ENCODE measurements at places on chromosomes 7 and 10.
A peak's percentile ranks its signal among the peaks of the same experiment; 100 is the strongest.

DNA sequence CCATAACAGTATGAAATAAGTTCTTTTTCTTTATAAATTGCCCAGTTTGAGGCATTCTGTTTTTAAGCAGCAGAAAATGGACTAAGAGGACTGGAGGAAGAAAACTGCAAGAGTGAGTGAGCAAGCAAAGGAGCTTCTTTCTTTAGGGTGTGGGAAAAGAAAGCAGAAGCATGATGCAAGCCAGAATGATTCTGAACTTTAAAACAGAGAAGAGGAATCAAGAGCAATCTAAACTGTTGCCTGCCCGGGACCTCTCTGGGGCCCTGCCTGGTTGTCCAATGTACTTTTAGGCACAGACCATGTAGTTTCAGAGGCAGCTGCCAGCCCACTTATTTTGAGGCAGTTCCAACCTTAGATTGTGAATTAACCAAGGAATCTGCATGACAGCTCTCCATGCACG is 186.3 kb downstream of the PLPP4 start:
- no peak for DNase-seq

GRCh38 chr7:2956526-2957368 is 86.9 kb downstream of the CARD11 start:
- DNase-seq: peak; percentile 64

GRCh38 chr7:128940494-128941322 is 3.0 kb downstream of the IRF5 start:
- DNase-seq: no peak

GRCh38 chr7:18320971-18321567 is 174.5 kb upstream of the HDAC9 start:
- DNase-seq: peak; percentile 74

- no peak for DNase-seq
Observed at GRCh38 chr10:74859546-74859945, 33.1 kb downstream of the KAT6B start.

DNA sequence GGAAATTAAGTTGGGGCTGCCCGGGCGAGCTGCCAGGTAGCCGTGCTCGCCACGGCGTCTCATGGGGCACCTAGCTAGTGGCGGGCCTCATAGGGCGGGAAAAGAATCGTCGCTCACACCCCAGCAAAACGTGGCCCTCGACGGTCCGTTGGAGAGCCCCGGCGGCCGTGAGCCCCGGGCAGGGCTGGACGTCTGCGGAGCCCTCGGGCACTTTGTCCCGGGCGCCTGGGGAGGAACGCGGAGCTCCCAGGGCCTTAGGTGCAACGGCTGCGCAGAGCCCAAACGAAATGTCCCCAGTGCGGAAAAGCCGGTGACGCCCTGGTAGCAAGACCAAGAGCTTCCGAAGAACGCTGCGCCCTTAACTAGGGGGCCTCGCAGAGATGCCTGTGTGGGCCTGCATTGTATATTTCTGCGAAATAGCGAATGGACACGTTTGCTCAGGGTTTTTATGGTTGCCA is 866 bp upstream of the SFMBT2 start:
- no peak for DNase-seq

DNA sequence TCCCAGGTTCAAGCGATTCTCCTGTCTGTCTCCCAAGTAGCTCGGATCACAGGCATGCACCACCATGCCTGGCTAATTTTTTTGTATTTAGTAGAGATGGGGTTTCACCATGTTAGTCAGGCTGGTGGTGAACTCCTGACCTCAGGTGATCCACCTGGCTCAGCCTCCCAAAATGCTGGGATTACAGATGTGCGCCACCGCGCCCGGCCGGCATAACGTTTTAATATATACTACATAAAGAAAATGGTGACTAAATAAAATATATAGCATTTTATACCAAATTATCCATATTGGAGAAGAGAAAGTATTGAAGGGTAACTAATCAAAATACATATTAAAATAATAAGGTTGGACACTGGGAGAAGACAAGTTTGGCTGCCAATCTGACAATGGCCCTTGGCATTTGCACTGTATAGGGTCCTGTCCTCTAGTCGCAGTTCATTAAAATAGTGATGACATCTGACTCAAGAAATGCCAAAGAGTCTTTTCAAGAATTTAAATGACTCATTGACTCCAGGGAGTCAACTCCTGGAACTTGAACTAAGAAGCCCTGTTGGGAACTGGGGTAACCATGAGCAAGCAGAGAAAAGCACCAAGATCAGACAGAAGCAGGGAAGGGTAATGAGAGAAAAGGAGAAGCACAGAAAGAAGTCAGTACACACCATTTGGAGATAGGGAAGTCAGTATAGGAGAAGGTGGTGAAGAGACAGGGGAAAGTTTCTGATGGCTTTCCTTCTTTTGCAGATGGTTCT is 91.1 kb downstream of the CH25H start:
- DNase-seq: peak; percentile 71

DNA sequence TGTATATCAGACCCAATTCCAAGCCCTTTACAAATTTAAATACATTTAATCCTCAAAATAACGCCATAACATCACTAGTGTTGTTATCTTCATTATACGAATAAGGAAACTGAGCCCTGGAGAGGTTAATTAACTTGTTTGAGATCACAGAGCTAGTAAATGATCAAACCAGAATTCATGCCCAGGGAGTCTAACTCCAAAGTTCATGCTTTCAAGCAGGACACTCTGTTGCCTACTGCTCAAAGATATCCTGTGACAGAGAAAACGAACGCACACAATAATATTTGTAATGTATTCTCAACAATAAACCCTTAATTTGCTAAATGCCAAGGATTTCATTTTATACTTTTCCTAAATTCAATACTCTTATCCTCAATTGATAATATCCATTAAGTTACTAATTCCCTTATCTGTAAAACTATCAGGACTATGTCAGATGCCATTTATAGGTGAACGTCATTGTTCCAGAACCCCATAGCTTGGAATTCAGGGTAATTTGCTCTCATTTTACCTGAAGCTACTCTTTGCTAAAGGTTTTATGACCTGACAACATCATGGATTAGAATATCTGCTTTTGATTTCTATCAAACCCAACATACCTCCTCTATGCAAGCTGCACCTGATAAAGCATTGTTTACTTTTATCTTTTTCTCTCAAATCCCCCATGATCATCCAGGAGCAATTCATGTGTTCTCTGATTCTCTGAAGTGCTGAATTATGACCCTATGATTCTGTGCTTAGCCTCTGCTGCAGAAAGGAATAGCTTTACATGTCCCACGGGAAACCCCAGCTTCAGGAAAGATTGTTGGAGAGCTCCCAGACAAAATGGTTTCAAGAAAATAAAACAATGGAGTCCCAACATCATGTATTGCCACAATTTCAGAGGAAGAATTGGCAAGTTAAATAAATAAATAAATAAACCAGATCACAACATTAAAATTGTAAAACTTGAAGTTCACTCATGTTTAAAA is 150.2 kb upstream of the CDK1 start:
- no peak for DNase-seq

DNA sequence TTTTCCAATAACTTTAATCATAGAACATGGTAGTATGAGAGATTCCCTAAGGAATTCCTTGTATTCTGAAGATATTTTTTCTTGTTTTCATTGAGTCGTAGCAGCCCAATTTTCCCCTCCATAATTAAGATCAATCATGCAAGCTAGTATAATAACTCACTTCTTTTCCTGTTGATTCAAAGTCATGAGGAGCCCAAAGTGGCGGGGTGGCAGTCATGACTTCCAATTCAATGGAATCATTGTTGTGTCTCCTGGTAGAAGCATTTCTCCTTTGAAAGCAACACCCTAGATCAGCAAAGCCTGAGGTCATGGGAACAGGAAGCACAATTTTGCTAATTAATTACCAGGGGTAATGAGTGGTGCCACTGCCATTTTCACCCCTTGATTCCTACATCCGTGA is 77.6 kb upstream of the MAGI2 start:
- DNase-seq: no peak

DNA sequence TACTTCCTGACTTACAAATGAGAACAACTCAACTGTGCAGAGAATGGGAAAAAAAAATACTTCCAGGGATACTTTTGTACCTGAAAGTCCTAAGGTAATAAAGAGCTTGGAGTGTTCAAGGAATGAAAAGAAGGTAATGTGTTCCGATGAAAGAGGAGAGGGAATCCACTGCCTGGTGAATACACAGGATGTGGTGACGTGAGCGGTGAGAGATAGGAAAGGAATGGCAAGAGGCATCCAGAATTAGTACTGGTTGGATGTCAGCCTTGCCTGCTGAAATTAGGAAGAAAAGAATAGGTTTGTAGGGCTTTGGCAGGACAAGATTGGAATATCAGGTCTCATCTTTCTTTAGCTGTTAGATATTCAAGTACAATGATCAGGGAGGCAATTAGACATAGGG is 347.7 kb downstream of the POM121L12 start:
- no peak for DNase-seq

- peak; percentile 40 for DNase-seq
Observed at GRCh38 chr7:85851571-85852193, 664.8 kb upstream of the SEMA3D start.

- DNase-seq: no peak
Observed at GRCh38 chr7:80764132-80764531, 125.7 kb downstream of the CD36 start.

GRCh38 chr7:129502708-129503685 is 666 bp downstream of the SMKR1 start:
- no peak for DNase-seq

GRCh38 chr7:10192074-10192473 is 781.6 kb upstream of the PHF14 start:
- DNase-seq: no peak

- no peak for DNase-seq
Observed at GRCh38 chr10:75736889-75737579, 305.6 kb downstream of the LRMDA start.

GRCh38 chr7:5199841-5200240 is 9.8 kb downstream of the WIPI2 start:
- no peak for DNase-seq

- DNase-seq: peak; percentile 52
Observed at GRCh38 chr7:137669706-137670105, 177.1 kb downstream of the DGKI start.

DNA sequence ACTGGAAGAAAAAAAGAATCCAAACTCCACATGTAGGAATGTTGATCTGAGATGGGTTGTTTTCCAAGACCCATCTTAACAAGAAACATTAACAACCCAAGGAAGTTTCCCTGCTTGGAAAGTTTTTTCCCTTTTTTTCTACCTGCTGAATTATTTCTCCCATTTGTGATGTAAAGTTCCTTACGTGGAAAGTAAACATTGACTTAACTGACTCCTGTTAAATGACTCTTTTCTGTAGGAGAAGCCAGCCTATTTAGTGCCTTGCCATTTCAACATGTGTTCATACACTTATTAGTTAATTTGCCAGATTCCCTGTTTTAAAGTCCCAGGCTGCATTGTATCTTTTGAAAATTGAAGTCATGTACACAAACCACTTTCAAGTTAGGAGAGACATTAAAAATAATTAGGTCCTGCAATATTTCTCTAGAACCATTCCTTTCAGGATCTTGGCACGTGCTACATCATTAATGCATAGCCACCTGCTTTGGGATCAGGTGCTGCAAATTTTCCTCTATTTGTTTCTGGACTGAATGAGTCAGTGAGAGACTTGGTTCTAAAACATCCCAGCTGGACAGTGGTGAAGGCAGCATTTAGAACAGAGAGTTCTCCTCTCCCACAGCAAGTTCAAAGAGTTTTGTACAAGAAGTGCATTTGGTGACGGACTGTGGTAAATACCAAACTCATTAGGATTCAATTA is 698.5 kb downstream of the SUGCT start:
- DNase-seq: no peak

DNA sequence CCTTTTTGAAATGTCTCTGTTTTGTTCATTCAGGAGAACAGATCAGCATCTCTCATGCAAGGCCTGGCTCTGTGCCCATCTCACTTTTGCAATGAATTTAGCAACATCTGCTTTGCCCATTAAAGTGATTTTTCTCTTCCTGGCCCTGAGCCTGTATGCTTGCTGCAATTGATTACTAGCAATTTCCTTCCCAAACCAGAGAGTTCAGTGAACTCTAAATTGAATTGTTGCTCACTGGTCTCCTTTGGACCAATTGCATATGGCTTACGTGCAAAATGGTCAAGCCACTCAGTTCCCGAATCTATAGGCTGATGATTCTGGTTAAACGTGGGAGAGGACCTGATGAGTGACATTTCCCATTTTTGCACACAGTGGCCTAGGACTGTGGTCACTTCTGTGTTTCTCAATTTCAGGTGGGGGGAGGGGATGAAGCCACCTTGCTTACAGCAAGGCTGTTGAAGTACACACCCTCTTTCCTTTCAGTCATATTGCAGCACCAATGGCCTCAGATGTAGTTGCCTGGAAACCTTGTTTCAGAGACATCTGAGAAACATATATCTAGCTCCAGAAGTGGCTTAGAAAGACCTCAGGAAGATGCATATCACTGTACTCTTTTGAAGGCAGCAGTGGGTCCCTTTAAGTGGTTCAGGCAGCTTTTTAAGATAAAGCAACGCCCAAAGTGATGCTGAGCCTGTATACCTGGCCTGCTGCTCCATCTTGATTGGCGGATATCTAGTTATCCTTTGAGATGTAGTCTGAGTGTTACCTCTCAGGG is 201.4 kb downstream of the PTEN start:
- DNase-seq: no peak

- DNase-seq: no peak
Observed at GRCh38 chr7:158101821-158102450, 485.7 kb downstream of the PTPRN2 start.

DNA sequence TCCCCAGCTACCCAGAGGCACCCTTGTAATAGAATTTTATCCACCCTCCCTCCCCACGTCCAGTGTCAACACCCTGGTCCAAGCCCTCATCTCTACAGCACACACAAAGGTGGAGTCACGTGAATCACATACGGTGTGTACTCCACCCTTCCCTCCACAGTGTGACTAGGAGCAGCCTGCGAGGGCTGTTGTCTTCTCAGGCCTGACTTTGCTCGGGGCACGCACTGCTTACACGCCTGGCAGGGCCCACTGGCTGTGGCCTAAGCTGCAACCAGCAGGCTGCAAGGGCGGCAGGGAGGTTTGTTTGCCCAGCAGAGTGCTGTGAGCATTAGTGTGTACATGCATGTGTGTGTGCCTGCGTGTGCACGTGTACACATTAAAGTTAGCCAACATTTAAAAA is 93.7 kb downstream of the COBL start:
- no peak for DNase-seq

DNA sequence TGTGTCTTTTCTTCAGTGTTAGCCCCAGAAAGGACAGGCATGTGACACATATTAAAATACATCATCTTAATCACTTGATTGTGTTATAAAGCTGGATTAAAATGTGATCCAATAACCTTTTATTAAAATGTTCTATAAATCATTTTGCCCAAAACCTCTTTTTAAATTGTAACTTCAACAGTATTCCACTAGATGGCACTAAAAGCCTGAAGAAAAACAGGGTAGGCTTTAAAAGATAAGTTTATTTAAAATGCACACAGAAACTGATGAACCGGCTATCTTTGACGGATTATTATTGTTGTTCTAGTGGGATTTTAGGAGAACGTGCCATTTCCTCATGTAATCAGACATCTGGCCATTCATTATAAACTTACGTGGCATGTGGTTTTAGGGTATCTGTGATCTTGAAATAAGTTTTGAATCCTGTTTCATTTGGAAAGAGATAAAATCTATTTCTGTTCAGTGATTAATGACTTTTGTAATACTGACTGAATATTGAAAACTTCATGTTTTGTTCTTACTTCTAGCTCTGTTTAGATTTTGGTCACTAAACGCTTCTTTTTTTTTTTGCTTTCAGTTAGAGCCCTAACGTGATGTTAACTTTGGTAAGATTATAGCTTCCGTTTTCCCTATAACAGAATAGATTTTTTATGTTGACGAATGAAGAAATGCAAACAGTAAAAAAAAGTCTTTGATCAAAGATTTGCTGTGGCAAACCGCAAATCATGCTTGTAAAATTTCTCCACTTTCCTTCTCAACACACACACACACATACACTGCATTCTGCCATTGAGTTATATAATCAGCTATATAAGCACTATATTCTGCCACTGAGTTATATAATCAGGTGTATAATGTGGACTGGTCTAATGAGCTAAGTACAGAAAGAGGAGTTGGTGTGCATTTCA is 13.6 kb downstream of the VPS50 start:
- DNase-seq: peak; percentile 56

Measured in ELR (cell line).